Stimulated activated CD8-positive, alpha-beta memory T cell treated with anti-CD3 and anti-CD28 coated beads, Interleukin-12 subunit alpha, Interleukin-12 subunit beta, amount 100 ng/mL, for 1 hour (primary cell): ENCODE measurements at places on chromosomes 2 and 18.

- DNase-seq = no peak
Observed at GRCh38 chr2:195212586-195212985, 444.4 kb upstream of the SLC39A10 start.

GRCh38 chr2:56531668-56532420 lies 348.1 kb downstream of the CCDC85A start:
- no peak for DNase-seq

- DNase-seq = no peak
Observed at GRCh38 chr2:16330571-16330970, 335.1 kb downstream of the CYRIA start.

DNA sequence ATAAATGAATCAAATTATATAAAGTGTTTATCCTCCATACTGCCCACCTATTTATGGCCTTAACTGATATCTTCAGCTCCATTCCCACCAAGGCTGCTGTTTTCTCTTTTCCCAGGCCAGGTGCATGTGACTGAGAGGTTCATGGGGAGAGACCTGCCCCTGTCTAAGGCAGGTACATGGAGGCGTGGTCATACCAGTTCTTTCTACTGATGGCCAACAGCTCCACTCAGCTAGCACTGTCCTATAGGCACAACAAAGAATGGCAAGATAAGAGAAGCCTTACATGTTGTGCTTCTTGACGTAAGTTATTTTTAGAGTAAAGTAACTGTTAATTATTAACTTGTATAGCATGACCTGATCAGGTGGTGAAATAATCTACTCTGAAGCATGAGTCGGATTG lies 16.8 kb downstream of the AKAIN1 start:
- no peak for DNase-seq

DNA sequence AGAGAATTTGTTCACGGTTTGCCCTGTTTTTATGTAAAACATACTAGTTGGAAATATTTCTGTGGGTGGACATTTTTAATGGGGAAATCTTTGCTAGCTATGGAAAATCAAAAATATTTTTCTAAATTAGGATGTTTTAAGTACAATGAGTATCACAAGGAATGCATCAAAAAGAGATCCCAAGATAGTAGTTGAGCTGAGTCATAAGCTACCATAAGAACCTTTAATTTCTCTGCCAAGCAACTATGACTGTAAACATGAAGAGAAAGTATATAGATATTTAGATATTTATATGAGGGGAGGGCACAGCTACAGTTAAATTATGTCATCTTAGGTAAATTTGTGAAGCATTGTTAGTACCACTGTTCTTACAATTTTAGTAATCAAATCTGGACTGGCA lies 646.2 kb downstream of the XIRP2 start:
- DNase-seq = no peak

DNA sequence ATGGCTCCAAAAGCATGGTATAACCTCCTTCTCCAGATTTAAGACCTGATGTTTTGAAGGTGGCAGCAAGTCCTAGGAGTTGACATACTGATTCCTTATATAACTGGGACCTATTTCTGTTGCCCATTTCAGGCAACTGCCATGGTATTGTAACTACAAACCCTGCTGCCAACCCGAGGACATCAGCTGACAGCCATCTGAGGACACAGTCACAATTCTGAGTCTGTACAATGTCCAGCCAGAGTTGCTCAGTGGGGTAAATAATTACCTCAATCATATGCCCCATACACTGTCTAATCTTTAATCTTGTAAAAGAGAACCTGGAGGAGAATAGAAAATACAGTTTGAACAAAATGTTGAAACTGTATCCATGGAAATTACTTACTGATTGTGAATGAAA lies 8.7 kb upstream of the GAREM2 start:
- DNase-seq = no peak
